Suprapubic skin (tissue), 4 donors: ENCODE measurements at places on chromosomes 12 and 14. TPM values are rescaled to one million over a fixed set of nuclear protein-coding genes. Genes with fewer than 3 reads are reported as not detected.

- no peak for DNase-seq
Measured at GRCh38 chr14:35213143-35213788, 78.9 kb upstream of the PSMA6 start.

DNA sequence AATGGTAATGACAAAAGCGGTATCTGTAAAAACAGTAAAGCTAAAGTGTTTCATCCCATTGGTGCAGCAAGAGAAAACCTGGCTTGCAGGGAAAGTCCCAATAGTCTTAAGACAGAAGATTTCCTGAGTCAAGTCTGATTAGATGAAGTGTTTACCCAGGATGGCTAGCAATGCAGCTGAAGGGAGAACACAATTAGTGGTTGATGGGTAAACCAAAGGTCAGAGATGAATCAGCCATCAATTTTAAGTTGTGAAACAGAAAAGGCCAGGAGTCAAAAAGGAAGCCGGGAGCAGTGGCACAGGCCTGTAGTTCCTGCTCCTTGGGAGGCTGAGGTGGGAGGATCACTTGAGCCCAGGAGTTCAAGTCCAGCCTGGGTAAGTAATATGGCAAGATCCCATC, 52.6 kb downstream of the SEC23A start:
- DNase-seq = no peak

- no peak for DNase-seq
Measured at GRCh38 chr12:78385541-78385940, 479.0 kb upstream of the SYT1 start.

DNA sequence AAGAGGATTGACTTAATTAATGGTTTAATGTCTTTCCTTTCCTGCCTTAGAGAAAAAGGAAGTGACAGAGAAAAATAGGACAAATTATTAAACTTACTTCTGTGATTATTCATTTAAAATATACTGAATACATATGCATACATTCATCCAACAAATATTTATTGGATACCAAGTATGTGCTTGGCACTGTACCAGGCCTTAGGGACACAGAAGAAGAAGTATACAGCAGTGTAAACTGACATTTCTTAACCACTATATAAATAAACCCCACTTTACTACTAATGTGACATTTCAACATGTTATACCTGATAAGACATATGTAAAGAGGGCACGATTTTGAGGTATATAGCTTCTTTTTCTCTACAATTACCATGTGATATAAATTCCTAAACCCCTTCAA, 53.6 kb downstream of the ERO1A start:
- no peak for DNase-seq

GRCh38 chr12:108457006-108457733, 57.9 kb upstream of the FICD start:
- DNase-seq = no peak

DNA sequence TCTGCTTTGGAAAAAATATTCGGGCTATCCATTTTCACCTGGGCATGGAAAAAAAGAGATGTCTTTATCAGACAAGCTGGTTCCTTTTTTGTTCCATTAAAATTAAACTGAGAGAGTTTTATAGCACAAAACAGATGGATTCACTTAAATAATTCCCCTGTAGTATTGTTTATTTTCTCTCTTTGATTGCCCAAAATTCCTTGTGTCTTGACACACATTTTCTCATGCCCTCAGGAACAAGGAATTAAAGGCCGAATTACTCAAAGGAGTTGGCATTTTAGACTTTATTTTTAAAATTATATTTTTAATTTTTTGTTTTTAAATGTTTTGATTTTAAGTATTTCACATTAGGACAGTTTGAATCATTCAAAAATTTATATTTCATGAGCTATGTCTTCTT, 69.6 kb upstream of the SLCO1C1 start:
- no peak for DNase-seq

- no peak for DNase-seq
Measured at GRCh38 chr12:64660237-64661018, 50.1 kb downstream of the RASSF3 start.

Gene ZDHHC22
- total RNA-seq = not detected

Gene ARMH4
- 2.8 TPM for total RNA-seq

Gene SLC15A5
- not detected for total RNA-seq

Gene SERPINA12
- total RNA-seq = 91.3 TPM

Gene LRP1-AS
- not detected for total RNA-seq
